Lower lobe of right lung (tissue), 2 donors: ENCODE measurements at places on chromosomes 6 and 20.

DNA sequence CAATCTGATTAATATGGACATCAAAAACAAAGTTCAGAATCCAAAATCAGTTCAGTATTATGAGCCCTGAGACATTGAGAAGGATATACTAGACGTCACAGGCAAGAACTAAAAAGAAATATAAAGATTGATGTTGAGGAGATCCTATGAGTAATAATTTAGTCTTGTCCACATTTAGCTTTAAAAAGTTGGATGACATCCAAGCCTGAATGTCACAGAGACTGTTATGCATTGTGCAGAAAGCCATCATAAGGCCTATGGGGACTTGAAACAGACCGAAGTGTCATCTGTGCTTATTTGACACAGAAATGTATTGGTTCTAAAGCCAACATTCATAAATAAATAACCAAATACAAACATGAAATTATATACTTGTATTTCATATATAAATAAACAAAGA, 581.8 kb upstream of the MMS22L start:
- H3K36me3 ChIP-seq, result no peaks in the 10 kb centered on the region
- DNase-seq, result no peak
- H3K4me3 ChIP-seq, result no peak overlapping the region
- no peaks in the 10 kb centered on the region for H3K27me3 ChIP-seq

GRCh38 chr6:56556751-56557540, 85.7 kb downstream of the DST start:
- H3K4me3 ChIP-seq, result no peak overlapping the region
- no peaks in the 10 kb centered on the region for H3K27me3 ChIP-seq
- H3K4me1 ChIP-seq, result no peaks in the 10 kb centered on the region
- peaks cover 34% of the 10 kb centered on the region for H3K36me3 ChIP-seq

DNA sequence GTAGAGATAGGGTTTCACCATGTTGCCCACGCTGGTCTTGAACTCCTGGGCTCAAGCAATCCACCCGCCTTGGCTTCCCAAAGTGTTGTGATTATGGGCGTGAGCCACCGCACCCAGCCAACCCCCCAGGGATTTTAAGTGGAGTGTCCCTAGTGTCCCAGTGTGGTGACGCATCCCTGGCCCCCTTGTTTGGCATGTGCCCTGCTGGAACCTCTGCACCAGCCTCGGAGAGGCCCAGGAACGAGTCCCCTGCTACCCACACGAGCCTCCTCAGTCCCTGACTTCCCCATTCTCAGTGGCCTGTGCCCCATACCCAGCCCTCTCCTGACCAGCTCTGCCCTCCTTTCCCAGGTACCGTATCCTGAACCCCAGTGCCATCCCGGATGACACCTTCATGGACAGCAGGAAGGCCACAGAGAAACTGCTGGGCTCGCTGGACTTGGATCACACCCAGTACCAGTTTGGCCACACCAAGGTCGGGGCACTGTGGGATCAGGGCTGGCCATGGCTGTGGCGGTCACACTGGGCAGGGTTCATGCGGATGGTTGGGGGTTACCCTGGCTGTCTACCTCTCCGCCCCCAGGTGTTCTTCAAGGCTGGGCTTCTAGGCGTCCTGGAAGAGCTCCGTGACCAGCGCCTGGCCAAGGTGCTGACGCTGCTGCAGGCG, 37.2 kb downstream of the MYH7B start:
- H3K36me3 ChIP-seq, result peaks cover 46% of the 10 kb centered on the region
- no peak overlapping the region for H3K27ac ChIP-seq
- no peak overlapping the region for H3K4me3 ChIP-seq
- no peak for DNase-seq

GRCh38 chr6:34179106-34179720, 33.3 kb upstream of the GRM4 start:
- H3K27me3 ChIP-seq, result peaks cover 9% of the 10 kb centered on the region
- no peaks in the 10 kb centered on the region for H3K36me3 ChIP-seq
- no peak overlapping the region for H3K27ac ChIP-seq
- H3K4me1 ChIP-seq, result peaks cover 11% of the 10 kb centered on the region
- no peak for DNase-seq
- H3K4me3 ChIP-seq, result no peak overlapping the region

DNA sequence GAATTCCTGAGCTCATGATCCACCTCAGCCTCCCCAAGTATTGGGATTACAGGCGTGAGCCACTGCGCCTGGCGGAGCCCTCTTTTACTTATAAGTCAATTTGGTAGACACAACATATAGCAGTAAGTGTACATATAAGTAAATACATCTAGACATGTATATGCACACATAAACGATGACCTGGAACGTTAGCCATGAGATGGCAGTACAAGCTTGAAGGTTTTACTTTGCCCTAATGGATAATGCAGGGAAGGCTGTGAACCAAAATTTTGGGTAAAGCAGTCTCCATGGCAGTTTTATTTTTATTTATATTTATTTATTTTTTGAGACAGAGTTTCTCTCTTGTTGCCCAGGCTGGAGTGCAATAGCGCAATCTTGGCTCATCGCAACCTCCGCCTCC, 2.4 kb upstream of the GNMT start:
- DNase-seq, result no peak
- H3K4me3 ChIP-seq, result no peak overlapping the region

DNA sequence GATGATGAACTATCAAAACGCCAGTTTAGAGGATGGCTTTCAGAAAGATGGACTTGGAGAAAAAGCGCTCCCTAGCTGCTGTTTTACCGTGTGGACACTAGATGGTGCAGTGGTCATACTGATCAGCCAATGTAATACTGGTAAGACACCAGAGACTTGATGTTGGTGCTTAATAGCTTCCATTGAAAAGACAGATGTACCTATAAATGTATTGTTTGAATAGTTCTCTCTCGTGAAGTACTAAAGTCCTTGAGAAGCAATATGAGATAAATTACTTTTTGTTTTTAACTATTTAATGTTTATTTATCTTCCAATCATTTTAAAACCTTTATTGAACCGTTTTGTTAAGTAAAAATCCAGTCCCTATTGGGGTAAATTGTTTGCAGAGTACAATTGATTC, 63.9 kb upstream of the FUCA2 start:
- no peaks in the 10 kb centered on the region for H3K4me1 ChIP-seq
- no peaks in the 10 kb centered on the region for H3K27me3 ChIP-seq
- H3K36me3 ChIP-seq, result no peaks in the 10 kb centered on the region
- H3K27ac ChIP-seq, result no peak overlapping the region
- DNase-seq, result no peak

DNA sequence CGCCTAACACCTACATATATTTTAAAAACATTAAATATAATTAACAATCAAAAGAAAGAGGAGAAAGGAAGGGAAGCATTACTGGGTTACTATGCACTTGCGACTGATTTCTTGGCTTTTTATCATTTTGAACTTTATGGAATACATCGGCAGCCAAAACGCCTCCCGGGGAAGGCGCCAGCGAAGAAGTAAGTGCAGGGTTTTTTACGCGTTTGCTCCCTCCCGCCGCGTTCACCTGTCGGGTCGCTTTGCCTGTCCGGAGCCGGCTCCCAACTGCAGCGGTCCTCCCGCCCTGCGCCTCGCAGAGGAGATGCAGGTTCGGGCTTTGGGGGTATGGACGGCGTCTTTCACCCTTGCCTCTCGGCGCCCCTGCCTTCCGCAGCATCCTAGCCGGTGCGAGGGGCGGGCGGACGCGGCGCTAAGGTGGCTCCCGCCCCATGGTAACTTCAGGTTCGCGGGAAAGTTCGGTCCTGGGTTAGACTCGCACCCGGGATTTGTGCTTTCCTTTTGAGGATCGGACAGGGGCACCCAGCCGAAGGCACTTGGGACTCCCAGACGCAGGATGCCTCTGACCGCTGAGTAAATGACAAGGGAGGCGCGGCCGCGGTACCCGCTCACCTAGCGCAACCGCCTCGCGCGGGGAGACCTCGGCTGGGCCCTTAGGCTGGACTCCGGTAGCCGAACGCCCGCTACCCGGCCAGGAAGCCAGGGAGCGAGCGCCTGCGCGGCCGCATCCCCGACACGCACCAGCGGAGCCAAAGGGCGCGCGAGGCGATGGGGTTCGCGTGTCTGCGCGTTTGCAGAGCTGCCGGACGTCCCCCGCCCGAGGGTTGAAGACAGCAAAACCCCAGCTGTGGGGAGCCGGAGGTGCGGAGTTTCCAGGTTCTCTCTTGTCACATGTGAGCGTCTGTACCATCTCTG, 891 bp downstream of the RSPO3 start:
- H3K4me1 ChIP-seq, result peaks cover 26% of the 10 kb centered on the region
- peak; percentile 48 for DNase-seq
- H3K36me3 ChIP-seq, result no peaks in the 10 kb centered on the region
- H3K27ac ChIP-seq, result no peak overlapping the region

GRCh38 chr6:146857980-146858347, 259.2 kb downstream of the ADGB start:
- peaks cover 6% of the 10 kb centered on the region for H3K4me1 ChIP-seq
- peak overlapping the region; percentile 73 for H3K27ac ChIP-seq
- DNase-seq, result no peak
- H3K27me3 ChIP-seq, result no peaks in the 10 kb centered on the region
- peak overlapping the region; percentile 36 for H3K4me3 ChIP-seq
- no peaks in the 10 kb centered on the region for H3K36me3 ChIP-seq

DNA sequence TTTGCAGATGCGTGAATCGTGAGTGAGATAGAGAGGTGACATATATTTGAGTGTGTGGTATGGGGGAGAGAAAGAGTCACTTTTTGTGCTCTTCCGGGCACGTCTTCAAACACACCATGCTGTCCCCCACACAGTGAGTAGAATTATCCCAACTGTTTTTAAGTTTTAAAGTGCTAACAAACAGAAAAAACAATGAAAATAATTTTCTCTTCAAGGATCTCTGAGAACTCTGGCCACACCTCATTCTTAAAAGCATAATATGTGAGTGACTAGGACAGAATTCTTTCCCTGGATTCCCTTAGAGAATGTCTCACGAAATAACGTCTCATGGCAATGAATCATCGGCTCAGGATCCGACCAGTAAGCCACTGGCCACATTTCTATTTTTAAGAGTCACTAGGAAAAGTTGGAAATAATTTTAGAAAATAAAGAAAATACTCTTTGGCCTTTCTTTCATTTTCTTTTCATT, 235.7 kb upstream of the ZNF217 start:
- DNase-seq, result no peak

DNA sequence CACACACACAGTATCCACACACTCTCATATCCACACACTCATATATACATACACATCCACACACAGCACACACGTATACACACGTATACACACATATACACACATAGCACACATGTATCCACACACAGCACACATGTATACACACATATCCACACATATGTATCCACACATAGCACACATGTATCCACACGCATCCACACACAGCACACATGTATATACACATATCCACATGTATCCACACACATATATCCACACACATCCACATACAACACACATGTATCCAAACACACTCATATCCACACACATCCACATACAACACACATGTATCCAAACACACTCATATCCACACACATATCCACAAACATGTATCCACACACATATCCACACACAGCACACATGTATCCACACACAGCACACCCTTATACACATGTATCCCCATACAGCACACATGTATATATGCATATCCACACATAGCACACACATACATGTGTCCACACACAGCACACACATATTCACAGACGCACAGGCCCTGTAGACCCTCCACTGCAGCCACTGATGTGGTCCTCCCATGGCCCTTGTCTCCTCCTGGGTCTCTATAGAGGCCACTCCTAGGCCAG, 172.1 kb downstream of the CDH4 start:
- no peaks in the 10 kb centered on the region for H3K36me3 ChIP-seq
- H3K27me3 ChIP-seq, result peaks cover 9% of the 10 kb centered on the region
- no peaks in the 10 kb centered on the region for H3K4me1 ChIP-seq
- no peak for DNase-seq
- no peak overlapping the region for H3K4me3 ChIP-seq
- no peak overlapping the region for H3K27ac ChIP-seq

DNA sequence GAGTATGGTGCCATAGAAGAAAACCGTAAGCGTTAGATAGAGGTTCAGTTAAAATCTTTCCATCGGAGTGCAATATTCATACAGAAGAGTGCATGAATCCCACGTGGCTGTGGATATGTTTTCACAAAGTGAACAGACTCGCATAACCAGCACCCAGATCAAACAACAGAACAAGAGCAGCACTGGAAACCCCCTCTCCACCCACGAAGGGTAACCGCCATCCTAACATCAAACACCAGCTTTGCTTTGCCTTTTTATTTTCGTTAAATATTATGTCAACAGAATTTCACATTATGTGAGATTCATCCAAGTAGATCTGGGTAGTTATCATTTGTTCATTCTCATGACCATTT, 4.7 kb downstream of the GTSF1L start:
- no peaks in the 10 kb centered on the region for H3K36me3 ChIP-seq
- no peak overlapping the region for H3K4me3 ChIP-seq
- no peaks in the 10 kb centered on the region for H3K4me1 ChIP-seq
- no peak overlapping the region for H3K27ac ChIP-seq
- no peak for DNase-seq
- H3K27me3 ChIP-seq, result no peaks in the 10 kb centered on the region

DNA sequence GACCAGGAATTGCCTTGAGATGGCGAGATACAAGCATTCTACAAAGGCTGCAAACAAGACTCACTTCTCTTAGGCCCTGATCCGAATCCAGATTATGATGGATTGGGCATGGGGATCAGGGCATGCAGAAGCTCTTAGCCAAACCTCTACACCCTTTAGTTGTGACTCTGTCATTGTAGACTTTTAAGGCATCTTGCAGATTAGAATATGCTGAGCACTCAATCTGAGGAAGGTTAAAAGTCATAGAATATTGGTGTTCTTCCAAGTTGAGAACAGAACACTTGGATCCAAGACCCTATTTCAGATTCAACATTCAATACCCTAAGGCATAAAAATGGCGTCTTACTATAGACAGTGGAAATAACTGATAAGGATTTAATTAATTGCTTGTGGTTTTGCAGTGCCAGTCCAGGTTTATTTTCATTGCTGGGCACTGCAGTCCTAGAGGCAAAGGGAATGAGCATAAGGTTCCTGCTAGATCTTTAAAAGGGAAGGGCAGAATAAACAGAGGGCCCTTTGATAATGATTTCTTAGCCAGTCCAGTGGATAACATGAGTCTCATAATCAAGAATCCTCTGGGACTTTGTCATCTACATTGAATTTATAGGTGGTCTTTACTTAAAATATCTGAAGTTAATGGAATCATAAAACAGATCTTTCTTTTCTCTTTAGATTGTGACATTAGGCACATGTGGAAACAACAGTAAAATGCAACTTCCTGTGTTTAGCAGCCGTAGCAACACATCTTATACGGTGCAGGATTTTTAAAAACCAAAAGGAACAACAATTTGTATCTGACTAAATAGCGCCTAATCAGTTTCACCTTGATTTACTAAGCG, 17.6 kb downstream of the PHACTR2 start:
- no peaks in the 10 kb centered on the region for H3K36me3 ChIP-seq
- peak overlapping the region; percentile 44 for H3K27ac ChIP-seq
- no peak overlapping the region for H3K4me3 ChIP-seq
- no peak for DNase-seq
- peaks cover 79% of the 10 kb centered on the region for H3K4me1 ChIP-seq

GRCh38 chr6:474453-475185, 83.1 kb downstream of the IRF4 start:
- no peak overlapping the region for H3K27ac ChIP-seq
- no peaks in the 10 kb centered on the region for H3K4me1 ChIP-seq
- no peaks in the 10 kb centered on the region for H3K27me3 ChIP-seq
